NCI-H2029 treated with DMSO at 0.1 percent for 48 hours (cell line): ENCODE measurements at places on chromosomes 13 and 19.

- no peak for DNase-seq
Observed at GRCh38 chr19:49849433-49850220, 1.3 kb upstream of the PTOV1 start.

GRCh38 chr19:53868091-53868891, 608 bp downstream of the MYADM start:
- DNase-seq: no peak

DNA sequence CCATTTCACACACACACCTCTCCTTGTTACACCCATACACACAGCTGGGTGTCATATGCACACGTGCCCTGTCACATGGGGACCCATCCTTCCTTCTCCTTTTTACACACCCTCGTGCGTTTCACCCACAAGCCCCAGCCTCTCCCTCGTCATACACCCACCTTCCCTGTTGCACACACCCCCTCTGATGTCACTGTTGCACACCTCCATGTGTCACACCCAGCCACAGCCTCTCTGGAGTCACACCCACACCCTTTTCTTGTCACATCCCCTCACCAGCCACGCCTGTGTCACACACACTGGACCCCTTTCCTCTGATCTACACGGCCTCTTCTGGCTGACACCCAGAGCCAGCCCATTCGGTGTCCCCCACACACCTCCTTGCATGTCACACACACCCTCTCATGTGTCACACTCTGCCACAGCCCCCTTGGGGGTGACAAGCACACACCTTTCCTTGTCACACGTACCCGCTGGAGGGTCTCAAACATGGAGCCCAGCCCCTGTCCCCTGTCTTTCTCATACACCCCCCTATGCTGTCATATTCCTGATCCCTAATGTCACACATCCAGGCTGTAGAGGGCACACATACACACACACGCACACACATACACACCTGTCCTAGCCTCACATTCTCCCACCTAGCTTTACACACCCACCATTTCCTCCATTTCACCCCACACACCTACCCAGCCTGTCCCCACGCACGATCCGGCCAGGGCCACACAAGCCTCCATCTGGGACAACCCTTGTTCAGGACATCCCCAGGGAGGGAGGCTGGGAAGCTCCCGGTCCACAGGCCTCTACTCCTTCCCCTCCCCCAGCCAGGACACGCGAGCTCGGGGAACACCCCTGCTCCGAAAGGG, 1.4 kb downstream of the NOVA2 start:
- DNase-seq: no peak

- no peak for DNase-seq
Observed at GRCh38 chr13:98893371-98893770, 84.5 kb downstream of the DOCK9 start.

- no peak for DNase-seq
Observed at GRCh38 chr19:2231621-2232221, 4.4 kb downstream of the PLEKHJ1 start.

GRCh38 chr13:113105032-113105920, at the start of gene F7:
F7 (plus strand) TSS chr13:113105791; CDS start chr13:113105842, 51 bp downstream.
- no peak for DNase-seq

- no peak for DNase-seq
Observed at GRCh38 chr13:58660826-58661225, 1029.3 kb downstream of the PCDH17 start.

DNA sequence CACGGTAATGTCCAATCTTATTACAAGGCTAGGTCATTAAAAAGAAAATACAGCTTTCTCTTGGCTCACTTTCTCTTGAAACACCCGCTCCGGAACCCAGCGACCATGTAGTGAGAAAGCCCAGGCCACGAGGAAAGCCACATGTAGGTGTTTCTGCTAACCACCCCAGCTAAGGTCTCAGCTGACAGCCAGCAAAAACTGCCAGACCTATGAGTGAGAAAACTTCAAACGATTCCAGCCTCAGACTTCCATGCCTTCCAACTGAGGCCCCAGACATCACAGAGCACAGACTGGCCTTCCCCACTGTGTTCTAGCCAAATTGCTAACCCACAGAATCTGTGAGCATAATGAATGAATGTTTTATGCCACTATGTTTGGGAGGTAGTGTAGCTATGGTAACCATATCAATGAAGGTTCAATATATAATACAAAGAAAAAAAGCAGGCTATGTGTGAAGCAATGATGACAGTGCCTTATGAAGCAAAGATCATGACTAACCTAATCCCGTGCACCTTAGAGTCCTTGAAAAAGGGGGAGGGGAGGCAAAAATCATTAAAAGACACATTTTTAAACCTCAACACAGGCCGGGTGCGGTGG, 11.9 kb upstream of the TPTE2 start:
- DNase-seq: no peak

DNA sequence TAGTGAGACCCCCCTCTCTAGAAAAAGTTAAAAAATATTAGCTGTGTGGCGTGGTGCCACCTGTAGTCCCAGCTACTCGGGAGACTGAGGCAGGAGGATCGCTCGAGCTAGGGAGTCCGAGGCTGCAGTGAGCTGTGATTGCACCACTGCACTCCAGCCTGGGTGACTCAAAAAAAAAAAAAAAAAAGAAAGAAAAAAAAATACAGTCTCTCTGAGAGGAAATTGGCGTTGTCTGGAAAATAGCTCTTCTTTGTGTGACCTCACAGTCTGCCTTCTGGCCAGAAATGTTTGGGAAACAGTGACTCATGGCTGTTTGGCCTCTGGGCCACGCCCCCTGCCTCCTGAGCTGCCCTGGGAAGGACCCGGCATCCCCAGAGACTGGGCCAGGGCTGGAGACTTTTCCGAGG, 10.7 kb downstream of the MARCHF2 start:
- no peak for DNase-seq

DNA sequence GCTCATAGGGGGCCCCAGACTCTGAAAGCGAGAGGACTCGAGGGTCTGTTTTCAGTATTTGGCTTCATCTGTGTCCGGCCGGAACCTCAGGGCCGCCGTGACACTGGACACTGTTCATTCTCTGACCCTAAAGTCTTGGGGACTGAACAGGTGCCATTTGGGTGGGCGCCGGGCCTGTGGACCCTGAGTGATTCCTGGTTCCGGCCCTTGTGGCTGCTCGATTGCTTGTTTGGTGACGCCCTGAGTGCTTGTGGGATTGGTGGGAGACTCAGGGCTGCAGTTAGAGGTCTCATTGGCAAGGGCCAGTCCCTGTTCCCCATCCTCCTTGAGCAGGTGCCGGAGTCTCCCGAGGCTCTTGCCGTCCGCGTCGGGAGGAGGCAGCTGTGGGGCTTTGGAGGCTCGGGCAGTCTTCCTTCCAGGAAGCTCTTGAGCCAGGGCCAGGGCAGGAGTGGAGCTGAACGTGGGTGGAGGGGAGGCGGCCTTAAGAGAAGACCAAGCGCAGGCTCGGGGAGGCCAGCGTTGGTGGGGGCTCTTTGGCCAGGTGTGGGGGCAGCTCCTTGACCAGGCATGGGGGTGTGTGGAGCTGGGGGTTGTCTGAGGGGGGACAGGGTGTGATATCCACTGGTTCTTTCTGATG, 4.7 kb downstream of the PTBP1 start:
- DNase-seq: no peak
